ENCODE measurements at places on chromosomes 3 and 15. TPM values are rescaled to one million over a fixed set of nuclear protein-coding genes. Genes with fewer than 3 reads are reported as not detected.

GRCh38 chr15:81612631-81613030, 238.6 kb upstream of the TMC3 start:
- no peaks in the 10 kb centered on the region for H3K27me3 ChIP-seq
- no peak overlapping the region for H3K27ac ChIP-seq
- H3K4me3 ChIP-seq: no peak overlapping the region
- no peak for DNase-seq

DNA sequence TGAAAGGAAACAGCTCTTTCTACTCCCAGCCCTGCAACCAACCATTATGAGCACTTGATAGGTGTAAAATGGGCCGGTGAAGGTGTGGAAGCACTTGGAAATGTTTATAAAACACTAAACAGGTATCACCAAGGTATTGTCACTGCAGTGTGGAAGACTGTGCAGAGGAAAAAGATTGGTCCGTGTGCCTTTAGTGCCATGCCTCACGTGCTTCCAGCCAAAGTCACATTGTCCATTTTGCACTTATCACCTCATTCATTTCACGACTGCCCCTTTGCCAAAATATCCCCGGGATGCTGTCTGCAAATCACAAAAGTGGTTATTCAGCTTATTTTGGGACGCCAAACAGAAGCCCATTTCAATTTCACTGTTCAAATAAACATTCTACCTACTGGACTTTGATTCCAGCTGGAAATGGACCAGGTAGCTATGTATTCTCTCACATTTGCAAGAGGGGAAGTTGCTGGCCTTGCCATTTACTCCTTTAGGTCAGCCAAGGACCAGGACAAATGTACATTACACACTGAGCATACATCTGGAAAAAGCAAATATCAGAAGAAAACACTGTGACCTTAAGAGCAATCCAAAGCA, 58.4 kb downstream of the ARRDC4 start:
- no peaks in the 10 kb centered on the region for H3K4me1 ChIP-seq
- no peaks in the 10 kb centered on the region for H3K27me3 ChIP-seq
- H3K36me3 ChIP-seq: no peaks in the 10 kb centered on the region
- no peak overlapping the region for H3K4me3 ChIP-seq

GRCh38 chr3:164470471-164470870, 607.8 kb downstream of the SI start:
- no peaks in the 10 kb centered on the region for H3K36me3 ChIP-seq
- H3K4me1 ChIP-seq: no peaks in the 10 kb centered on the region
- H3K4me3 ChIP-seq: no peak overlapping the region
- no peaks in the 10 kb centered on the region for H3K27me3 ChIP-seq
- H3K27ac ChIP-seq: no peak overlapping the region

GRCh38 chr15:80093854-80094418, 34.5 kb downstream of the ZFAND6 start:
- H3K36me3 ChIP-seq: no peaks in the 10 kb centered on the region
- no peak overlapping the region for H3K4me3 ChIP-seq
- no peaks in the 10 kb centered on the region for H3K27me3 ChIP-seq
- DNase-seq: no peak
- peaks cover 7% of the 10 kb centered on the region for H3K4me1 ChIP-seq

- DNase-seq: no peak
- H3K4me3 ChIP-seq: no peak overlapping the region
- no peaks in the 10 kb centered on the region for H3K4me1 ChIP-seq
- H3K27me3 ChIP-seq: no peaks in the 10 kb centered on the region
- no peak overlapping the region for H3K27ac ChIP-seq
Measured at GRCh38 chr3:38229036-38229435, 36.6 kb upstream of the SLC22A13 start.

DNA sequence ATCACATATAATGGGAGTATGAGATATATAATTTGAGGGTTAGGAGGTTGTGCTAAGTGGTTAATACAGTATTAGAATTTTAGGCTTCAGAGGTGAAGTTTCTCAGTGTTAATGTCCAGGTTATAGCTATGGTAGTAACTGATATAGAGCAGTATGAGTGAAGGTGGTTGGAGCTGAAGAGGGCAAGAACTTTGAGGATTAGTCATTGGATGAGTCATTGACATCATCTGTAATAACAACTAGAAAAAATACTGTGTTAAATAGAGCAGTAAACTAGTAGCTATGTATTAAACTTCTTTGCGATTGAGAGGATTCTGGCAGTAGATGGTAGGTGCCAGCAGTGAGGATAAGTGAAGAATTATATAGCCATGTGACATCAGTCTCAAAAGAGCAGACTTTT, 47.5 kb upstream of the EIF3J start:
- no peaks in the 10 kb centered on the region for H3K27me3 ChIP-seq
- no peaks in the 10 kb centered on the region for H3K36me3 ChIP-seq
- no peak for DNase-seq
- no peak overlapping the region for H3K4me3 ChIP-seq

DNA sequence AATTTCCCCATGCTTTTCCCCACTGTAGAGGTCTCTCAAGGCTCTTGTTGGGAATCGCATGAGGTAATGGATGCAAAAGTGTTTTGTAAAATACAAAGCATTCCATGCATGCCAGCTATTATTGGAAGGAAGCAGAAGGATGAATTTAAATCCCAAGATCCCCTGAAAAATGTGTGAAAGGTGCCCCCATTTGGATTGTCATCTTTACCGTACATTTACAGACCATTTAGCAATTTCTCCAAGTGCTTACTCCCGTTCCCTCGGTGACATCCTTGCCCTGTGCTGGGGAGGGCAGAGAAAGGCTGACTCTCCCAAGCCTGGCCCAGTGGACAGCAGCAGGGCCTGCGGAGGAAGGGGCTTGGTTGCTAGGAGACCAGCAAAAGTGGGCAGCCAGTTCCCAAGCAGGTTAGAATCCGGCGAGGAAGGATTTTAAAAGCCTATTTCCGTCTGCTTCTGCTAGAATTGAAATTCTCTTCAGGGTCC, 31.1 kb upstream of the NEO1 start:
- no peaks in the 10 kb centered on the region for H3K27me3 ChIP-seq
- H3K27ac ChIP-seq: no peak overlapping the region
- no peaks in the 10 kb centered on the region for H3K36me3 ChIP-seq
- DNase-seq: no peak

DNA sequence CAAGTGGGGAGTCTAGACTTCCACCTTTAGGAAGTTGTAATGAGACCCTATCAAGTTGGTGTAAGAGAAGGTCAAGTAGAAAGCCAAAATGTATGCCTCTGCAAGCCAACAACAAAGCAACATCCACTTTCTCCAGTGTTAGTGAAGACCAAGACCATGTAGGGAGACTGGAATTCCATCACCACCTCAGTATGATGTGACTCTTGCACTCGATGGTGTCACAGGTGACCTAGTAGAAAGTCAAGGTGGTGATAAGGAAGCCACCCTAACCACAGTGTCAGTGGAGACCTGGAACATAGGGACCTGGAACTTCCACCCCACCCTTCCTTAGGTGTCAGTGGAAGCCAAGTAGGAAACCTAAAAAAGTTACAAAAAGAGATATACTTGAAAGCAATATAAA, 278.1 kb upstream of the KCNMB2 start:
- no peak overlapping the region for H3K27ac ChIP-seq
- H3K4me1 ChIP-seq: no peaks in the 10 kb centered on the region
- H3K36me3 ChIP-seq: no peaks in the 10 kb centered on the region
- no peak overlapping the region for H3K4me3 ChIP-seq
- no peaks in the 10 kb centered on the region for H3K27me3 ChIP-seq

DNA sequence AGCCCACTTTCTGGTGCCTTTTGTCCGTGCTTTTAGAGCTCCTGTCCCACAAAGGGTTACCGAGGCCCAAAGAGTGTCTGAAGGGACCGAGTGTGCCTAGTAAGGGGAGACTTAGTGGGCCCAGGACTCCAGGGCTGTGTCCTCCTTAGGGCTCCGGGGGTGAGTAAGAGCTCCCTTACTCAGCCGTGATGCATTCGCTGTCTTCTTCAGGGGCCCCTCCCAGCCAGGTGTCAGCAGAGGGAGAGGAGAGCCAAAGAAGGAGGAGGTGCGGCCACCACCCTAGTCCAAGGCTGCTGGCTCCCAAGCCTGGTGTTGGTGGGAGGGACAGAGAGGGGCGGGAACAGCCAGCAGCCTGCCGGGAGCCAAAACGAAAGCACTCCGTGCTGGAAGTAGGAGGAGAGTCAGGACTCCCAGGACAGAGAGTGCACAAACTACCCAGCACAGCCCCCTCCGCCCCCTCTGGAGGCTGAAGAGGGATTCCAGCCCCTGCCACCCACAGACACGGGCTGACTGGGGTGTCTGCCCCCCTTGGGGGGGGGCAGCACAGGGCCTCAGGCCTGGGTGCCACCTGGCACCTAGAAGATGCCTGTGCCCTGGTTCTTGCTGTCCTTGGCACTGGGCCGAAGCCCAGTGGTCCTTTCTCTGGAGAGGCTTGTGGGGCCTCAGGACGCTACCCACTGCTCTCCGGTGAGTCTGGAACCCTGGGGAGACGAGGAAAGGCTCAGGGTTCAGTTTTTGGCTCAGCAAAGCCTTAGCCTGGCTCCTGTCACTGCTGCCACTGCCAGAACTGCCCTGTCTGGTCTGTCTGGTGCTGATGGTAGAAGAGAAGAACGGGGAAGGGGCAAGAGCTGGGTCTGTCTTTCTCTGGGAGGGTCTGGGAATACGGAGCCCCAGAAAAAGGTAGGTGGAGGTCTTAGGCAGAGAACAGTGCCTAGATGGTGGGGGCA, at the start of gene IL17RC:
Gene IL17RC (plus strand): TSS at position 365 of the 947 bp plus-strand sequence. CDS start 218 bp downstream, at position 583.
- peak; percentile 93 for DNase-seq
- no peaks in the 10 kb centered on the region for H3K27me3 ChIP-seq
- H3K4me3 ChIP-seq: peak within 1 kb of the TSS; percentile 49
- peak within 1 kb of the TSS; percentile 76 for H3K27ac ChIP-seq
- H3K36me3 ChIP-seq: peaks cover 8% of the 10 kb centered on the region

GRCh38 chr15:39079296-39079847, 501.5 kb upstream of the THBS1 start:
- no peak for DNase-seq
- no peaks in the 10 kb centered on the region for H3K36me3 ChIP-seq
- H3K27ac ChIP-seq: no peak overlapping the region
- H3K4me1 ChIP-seq: no peaks in the 10 kb centered on the region
- H3K4me3 ChIP-seq: no peak overlapping the region
- H3K27me3 ChIP-seq: no peaks in the 10 kb centered on the region

GRCh38 chr15:56194035-56194434, 49.6 kb downstream of the RFX7 start:
- no peaks in the 10 kb centered on the region for H3K36me3 ChIP-seq
- no peaks in the 10 kb centered on the region for H3K4me1 ChIP-seq
- H3K4me3 ChIP-seq: no peak overlapping the region

DNA sequence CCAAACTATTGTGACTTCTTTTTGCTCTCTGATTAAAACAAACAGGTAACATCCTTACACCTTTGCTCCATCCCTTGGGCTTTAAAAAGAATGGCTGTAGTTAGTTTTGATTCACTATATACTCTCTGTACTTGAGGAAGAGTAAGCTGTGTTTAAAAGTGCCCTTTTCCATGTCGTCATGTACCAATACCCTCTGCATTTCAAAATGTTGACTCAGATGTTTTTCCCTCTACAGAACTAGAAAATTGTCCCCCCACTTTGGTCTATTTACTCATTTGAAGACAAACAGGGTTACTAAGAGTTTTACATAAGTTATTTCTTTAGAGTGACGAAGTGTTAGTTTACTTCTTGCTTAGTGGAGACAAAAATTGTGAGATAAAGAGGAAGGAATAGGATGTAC, 62.7 kb downstream of the TASOR start:
- DNase-seq: no peak
- H3K27me3 ChIP-seq: no peaks in the 10 kb centered on the region
- H3K27ac ChIP-seq: no peak overlapping the region
- no peaks in the 10 kb centered on the region for H3K4me1 ChIP-seq
- no peaks in the 10 kb centered on the region for H3K36me3 ChIP-seq

The RAB43 gene
- total RNA-seq: 11.9 TPM

The SH2D7 gene
- 5.0 TPM for total RNA-seq

The CNTN3 gene
- 2.4 TPM for total RNA-seq

The FANCD2OS gene
- total RNA-seq: not detected

The GPR149 gene
- total RNA-seq: not detected

The ZNF710 gene
- total RNA-seq: 19.8 TPM

The SLC9C1 gene
- total RNA-seq: 12.4 TPM
